ENCODE measurements at places on chromosomes 3 and 15.

- no peak for DNase-seq
Measured at GRCh38 chr3:62965311-62965710, 90.1 kb upstream of the CADPS start.

GRCh38 chr15:77420610-77421369 is at the start of gene HMG20A:
Gene HMG20A (plus strand): TSS chr15:77420888. CDS start chr15:77458408, 37,520 bp downstream.
- DNase-seq, result peak; percentile 96

DNA sequence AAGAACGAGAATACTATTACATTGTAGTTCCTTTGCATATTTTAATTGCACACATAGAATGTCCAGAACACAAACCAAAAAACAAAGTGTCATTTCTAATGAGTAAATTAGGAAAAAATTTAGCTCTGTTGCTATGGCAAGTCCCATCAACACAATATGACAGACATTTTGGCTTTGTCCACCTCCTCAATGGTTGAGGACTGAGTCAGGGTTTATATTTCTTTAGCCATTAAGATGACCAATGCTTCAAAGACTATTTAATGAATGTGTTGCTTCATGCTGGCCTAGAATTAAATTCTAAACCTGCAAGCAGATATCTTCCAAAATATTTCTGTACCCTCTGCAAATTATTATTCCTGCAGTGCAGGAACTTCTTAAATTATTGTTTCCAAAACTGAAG is 719.2 kb downstream of the NTRK3 start:
- no peak for DNase-seq

DNA sequence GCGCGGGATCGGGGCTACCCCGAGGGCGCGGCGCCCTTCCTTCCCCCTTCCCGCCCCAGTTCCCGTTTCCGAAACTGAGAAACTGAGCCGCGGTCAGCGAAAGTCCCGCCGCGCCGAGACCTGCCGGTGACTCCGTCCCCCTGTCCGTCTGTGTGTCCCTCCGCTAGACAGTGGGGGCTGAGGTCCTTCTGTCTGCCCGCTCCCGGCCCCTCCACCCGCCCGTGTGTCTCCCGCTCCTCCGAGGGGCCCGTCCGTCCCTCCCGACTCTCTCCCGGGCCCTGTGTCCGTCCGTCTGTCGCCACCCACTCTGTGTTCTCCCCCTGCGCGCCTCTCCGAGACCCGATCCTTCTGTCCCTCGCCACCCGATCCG is 426 bp downstream of the PRKCD start:
- DNase-seq, result no peak

GRCh38 chr3:185399737-185400667 is 37.1 kb downstream of the MAP3K13 start:
- DNase-seq, result no peak

GRCh38 chr3:108378153-108378951 is 82.0 kb downstream of the HHLA2 start:
- DNase-seq, result no peak

DNA sequence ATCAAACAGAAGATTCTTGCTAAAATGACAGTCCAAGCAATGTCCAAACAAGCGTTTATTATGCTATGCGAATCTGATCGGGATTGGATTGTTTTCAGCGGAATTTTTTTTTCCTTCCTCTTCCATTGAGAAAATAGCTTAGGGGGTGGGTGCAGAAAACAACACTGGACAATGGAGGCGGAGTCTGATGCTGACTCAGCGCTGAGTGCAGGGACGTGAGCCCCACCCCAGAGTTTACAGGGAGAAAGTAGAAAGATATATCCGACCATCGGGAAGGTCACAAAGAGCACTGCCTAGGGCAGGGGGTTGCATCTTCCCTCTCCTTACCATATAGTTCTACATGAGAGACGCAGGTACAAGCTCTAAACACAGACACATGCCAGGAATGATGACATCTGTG is 117.0 kb downstream of the FOXP1 start:
- DNase-seq, result no peak

DNA sequence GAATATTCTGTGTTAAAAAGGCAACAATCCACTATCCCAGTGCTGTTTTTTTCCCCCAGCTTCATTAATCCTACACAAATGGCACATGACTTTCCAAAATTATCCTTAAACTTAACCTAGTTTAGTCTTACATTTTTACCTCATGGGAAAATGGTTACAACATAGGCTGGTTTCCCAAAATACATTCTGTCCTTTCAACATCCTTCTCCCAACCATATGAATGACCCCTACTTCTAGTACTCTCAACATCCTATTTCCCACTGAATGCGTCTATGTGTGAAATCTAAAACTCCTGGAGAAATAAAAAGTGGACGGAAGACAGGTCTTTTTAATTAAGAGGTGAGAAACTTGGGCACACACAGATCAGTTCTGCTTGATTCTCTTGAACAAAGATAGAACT is 33.3 kb downstream of the ATOSA start:
- DNase-seq, result no peak

- no peak for DNase-seq
Measured at GRCh38 chr3:160247766-160248165, 22.5 kb downstream of the C3orf80 start.

GRCh38 chr15:61621146-61621545 is 392.0 kb upstream of the RORA start:
- peak; percentile 25 for DNase-seq

GRCh38 chr3:123745184-123745855 is 138.8 kb downstream of the MYLK start:
- no peak for DNase-seq

DNA sequence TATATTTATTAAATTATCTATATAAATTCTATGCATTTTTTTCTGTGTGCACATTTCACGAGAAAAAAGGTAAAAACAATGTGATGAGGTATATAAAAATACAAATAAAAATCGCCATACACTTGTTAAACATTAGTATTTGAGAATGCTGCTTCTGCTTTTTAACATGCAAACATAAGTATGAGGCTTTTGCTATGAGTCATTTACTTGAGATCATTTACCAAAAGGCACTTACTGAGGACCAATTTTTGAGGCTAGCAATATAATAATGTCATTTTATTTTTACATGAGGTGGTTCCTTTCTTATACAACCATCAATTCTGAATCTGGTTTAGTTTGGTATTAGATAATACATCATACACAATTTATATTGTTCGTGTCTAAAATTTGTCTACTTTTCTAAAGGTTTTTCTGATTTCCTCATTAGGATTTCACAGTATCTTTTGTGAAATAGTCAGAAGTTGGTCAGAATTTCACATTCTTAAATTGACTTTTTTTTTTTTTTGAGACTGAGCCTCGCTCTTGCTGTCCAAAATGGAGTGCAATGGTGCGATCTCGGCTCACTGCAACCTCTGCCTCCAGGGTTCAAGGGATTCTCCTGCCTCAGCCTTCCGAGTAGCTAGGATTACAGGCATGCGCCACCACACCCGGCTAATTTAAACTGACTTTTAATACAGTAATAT is 25.6 kb downstream of the DCUN1D1 start:
- no peak for DNase-seq

- DNase-seq, result no peak
Measured at GRCh38 chr3:154224366-154224765, 99.9 kb downstream of the DHX36 start.

- no peak for DNase-seq
Measured at GRCh38 chr3:128252083-128252482, 98.8 kb downstream of the EEFSEC start.

DNA sequence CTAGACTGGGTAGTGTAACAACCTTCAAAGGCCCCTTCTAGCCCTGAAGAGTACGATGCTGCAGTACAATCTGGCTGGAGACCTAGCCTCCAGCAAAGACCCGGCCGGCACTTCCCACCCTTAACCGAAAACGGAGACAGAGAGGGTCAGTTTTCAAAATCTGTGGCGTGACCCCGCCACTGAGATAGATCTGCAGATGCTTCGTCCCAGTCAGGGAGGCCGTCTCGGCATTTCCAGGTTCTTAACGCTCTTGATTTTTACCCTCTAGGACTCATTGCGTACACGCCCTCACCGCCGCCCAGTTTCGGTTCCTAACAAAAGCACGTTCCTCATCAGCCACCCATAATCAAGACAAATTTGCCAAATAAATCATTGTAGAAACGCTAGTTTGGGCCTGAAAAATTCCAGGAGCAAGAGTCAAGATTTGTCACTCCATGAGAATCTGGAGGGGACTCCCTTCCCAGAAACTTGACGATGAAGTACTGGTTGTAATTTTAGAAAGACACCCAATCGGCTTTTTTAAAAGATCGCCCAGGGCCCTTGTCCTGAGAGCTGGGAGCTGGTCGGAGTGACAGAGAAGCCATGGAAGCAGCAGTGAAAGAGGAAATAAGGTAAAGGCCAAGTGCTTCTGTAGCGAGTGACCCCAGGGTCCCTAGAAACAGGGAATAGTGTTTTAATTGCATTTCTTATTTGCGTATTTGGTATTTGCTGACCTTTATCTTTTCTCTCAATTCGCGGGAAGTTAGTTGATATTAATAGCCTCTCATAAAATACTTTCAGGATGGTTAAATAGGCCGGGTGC is 868 bp upstream of the TMEM87A start:
- peak; percentile 13 for DNase-seq

GRCh38 chr15:74240897-74241614 is 4.9 kb downstream of the CCDC33 start:
- no peak for DNase-seq

- no peak for DNase-seq
Measured at GRCh38 chr3:52245322-52246263, at the start of gene PPM1M. Gene PPM1M (plus strand): TSS chr3:52245759. CDS start chr3:52245825, 66 bp downstream.

GRCh38 chr3:155646128-155646527 is 98.7 kb downstream of the PLCH1 start:
- DNase-seq, result no peak

- DNase-seq, result no peak
Measured at GRCh38 chr3:31968369-31968926, 12.6 kb downstream of the OSBPL10 start.

DNA sequence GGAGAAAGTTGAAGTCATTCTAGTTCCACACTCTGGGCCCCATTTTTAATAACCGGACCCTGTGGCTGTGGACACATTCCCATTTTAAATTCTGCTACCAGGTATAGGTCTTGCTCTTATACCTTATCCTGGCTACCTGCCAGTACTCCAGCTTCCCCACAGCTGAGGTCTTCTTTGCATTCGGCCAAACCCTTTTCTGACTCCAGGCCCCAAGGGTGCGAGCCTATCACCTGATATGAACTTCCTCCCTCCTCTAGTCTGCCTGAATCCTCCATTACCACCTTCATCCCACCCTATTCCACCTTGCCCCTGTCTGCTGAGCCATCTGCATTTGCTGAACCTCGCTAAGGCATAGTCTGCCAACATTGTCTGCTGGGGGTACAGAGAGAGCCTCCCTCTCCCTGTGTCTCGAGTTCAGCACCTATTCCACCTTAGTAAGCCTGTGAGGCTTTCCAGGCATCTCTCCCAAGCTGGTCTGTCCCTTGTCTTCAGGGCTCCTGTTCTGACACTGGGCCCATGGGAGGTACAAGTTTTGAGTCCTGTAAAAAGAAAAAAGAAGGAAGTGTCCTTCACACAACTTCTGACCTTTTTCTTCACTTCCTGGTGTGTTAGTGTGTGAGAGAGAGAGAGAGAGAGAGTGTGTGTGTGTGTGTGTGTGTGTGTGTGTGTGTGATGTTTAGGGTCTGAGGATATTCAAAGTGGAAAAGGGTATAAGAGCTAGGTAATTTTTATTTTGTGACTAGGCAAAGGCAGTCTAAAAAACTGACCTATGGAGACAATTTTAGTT is 27.0 kb downstream of the PDE8A start:
- no peak for DNase-seq

DNA sequence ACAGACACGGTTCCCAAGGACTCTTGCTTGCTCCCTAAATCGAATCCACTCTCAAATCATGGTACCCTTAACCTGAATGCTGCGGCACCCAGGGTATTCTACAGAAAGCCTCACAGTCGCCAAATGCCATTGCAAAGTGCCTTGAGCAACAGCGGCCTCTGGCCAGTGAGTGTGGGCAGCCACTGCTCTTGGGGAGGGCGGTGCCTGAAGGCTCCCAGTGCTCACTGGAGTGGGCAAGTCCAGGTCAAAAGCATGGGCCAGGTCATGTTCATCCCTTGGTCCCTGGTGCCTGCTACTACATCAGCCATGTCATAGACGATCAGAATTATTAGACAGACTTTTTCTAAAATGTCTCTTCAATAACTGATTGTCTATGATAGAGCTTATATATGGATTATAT is 82.5 kb downstream of the ADAMTS17 start:
- DNase-seq, result no peak

DNA sequence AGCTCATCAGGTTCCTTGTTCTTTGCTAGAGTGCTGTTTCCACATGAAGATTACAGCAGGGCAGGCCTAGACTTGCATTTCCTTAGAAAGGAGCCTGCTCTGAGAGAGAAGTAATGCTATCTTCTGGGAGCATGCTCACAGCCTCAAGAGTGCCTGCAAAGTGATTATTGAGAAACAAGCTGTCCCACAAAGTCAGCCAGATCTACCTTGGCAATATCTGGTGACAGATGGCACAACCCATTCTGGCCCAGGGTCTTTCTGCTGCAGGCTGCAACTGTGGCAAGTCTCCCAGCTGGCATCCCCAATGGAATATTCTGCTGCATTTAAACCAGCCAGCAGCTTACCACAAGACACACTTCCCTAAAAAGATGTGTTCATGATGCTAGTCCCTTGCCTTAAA is 29.3 kb downstream of the MTMR10 start:
- no peak for DNase-seq

DNA sequence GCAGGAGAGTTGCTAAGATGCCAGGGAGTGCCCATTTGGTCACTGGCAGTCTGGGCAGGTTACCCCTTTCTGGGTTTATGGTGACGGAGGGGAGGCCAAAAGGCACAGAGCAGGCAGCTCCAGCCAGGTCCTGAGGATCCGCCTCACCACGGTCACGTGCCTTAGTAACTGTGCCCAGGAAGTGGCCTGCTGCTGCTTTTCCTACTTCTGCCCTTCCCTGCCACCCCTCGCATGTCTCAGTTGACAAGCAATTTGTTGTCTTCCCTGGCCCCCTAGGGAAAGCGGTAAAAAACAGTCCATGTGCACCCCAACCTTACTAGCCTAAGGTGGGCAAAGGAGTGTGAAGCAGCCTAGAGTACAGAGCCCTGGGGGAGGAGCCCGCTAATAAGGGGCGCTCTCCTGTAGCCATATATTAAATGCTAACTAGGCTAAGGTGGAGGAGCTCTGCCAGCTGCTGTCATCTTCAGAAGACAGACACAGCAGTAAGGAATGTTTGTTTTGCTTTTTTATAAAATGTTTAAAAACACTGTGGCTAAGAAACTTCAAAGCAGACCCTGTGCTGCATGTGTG is 9.1 kb upstream of the LIPH start:
- no peak for DNase-seq

DNA sequence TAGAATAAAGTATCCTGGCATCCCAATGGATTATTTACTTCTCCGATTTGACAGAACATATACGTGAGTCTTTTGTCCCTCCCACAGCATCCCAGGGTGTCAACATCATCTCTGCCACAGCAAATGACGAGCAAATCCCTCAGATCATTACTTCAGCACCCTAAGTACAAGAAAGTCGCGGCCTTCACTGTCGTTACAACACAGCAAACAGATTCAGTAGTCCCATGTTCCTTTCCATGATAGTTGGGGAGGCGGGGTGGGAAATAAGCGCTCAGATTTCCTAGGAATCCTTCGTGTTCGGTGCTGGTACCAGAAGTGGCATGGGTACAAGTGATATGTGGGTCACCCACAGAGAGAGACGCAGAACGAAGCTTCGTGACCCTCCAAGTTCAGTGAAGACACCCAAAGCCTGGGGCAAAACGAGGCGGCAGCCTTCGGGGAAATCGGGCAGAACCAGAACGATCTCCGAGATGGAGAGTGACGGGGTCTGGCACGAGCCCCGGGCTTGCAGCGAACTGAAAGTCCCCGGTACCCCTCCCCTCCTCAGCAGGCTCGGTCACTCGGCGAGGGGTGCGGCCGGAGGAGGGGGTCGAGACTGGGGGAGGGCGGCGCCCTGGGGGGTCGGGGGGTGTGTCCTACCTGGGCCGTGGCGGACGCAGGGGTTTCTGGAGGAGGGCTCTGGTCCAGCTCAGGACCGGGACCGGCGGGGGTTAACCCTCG is 619 bp downstream of the TTBK2 start:
- DNase-seq, result peak; percentile 17
